RWPE1 (cell line): ENCODE measurements at places on chromosomes 13 and 19.

GRCh38 chr13:43728421-43728820 lies 58.4 kb downstream of the ENOX1 start:
- no peak for DNase-seq

- no peak for DNase-seq
These were observed 1.9 kb upstream of the RASA3 start for GRCh38 chr13:114134111-114134943.

DNA sequence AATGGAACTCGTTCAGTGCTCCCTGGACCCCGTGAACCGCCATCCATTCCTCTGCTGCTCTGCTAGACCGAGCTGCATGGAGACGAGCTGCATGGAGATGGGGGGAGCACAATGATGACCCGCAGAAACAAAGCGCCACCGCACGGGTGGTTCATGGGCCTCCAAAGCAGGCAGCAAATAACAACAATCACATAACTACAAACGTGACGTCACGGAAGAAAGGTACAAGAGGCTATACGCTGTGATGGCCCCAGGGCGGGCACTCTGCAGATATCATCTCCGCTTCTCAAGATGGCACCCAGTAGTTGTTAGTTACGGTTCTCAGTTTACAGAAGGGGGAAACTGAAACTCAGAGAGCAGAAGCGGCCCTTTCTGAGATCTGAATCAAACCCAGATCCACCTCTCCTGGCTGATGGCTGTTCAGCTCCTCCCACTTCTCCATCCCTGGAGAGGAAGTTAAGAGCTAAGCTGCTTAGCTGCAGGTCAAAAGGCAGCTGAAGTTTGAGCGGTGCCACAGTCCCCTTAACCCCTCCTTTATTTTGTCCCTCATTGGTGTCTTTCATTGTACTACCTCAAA lies 1.7 kb downstream of the ATP13A1 start:
- no peak for DNase-seq

- no peak for DNase-seq
These were observed 26.5 kb downstream of the ZNF607 start for GRCh38 chr19:37692956-37693620.

DNA sequence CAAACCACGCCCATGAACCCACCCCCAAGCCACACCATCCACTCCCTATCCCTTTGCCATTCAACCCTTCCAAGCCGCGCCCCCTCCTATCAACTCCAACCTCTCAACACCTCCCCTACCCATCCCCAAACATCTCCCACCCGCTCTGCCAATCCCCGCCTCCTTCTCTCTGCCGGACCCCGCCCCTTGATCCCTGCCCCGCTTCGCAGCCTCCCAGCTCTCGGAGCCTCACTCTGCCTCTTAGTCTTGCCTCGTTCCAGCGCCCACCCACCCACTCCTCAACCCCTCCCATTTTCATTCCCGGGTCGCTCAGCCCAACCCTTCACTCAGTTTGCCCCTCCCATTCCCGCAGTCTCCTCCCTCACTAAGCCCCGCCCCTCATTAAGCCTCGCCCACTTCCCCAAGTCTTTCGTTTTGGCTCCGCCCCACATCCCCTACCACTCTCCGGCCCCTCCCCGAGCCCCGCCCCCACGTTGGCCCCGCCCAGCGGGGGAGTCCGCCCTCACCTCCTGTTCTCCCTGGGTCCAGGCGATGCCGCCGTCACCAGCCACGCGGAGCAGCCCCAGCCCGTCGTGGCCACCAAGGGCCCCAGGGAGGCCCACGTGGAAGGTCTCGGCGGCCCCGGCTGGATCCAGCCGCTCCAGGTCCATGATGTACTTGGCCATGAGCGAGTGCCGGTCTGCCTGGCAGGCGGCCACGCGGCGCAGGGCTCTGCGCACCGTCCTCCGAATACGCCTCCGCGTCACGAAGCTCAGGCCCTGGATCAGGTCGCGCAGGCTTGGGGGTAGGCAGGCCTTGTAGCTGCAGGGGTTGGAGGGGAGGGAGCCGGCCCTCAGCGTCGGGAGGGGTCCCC lies 5.7 kb downstream of the JAK3 start:
- DNase-seq: peak; percentile 100

DNA sequence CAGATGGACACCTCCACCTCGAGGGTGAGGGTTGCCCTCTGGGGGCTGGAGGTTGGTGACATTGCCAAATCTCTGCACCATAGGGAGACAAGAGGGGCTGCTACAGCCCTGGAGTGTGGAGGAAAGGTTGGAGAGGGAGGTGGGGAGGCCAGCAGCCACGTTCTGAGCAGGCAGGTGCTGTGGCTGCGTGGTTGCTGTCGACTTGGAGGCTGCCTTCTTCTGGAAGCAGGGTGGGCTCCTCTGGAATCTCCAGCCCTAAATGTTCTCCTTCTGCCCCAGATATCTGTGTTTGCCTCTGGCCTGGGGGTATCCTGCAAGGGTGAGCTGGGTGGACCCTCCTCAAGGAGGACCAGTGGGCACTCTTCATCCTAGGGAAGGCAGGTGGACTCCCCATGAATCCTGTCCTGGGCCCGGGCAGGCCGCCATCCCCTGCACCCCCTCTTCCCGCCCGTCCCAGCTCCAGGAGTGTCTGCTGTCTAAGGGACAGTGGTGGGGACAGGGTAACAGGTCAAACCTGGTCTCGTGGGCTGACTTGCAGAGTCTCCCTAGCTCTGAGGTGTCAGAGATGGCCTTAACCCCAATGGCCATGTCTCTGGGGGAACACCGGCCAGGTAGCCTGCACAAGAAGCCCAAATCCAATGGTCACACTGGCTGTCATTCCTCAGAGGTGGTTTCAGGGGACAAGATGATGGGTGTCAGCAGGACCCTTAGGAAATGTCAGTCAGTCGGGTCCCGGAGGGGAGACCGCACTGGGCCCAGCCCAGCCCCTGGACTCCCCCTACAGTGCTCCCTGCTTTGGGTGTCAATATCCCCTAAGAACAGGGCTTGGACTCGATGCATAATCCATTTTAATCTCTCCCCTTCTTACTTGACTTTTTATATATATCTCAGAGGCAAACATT lies 32.3 kb upstream of the ZNF536 start:
- no peak for DNase-seq

- DNase-seq: no peak
These were observed 1.3 kb upstream of the C3 start for GRCh38 chr19:6721773-6722172.

GRCh38 chr19:14478113-14478545 lies 3.0 kb upstream of the PTGER1 start:
- no peak for DNase-seq

GRCh38 chr13:108266321-108266990 lies 3.1 kb upstream of the TNFSF13B start:
- no peak for DNase-seq

- DNase-seq: peak; percentile 76
These were observed 24.6 kb upstream of the BCL3 start for GRCh38 chr19:44723952-44724319.

- DNase-seq: no peak
These were observed 2.4 kb downstream of the CACNG8 start for GRCh38 chr19:53965091-53965490.

DNA sequence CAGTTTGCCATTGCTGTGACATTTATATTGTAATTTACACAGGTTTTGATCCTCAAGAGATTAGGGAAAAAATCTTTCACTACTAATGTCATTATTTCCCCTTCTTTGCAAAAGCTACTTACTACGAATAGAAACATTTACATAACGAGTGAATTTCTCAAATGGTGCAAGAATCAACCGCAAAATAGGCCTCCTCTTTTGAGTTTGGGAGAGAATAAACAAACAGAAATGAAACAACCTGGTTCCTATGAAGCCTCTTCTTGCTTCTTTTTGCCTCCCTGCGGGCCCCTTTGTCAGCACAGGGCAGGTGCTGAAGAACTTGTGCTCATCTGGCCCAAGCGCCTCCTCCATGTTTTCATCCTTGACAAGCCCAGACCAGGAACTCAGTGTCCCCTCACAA lies 10.1 kb upstream of the GJA3 start:
- DNase-seq: no peak

- no peak for DNase-seq
These were observed 2.7 kb upstream of the RASAL3 start for GRCh38 chr19:15466851-15467733.

DNA sequence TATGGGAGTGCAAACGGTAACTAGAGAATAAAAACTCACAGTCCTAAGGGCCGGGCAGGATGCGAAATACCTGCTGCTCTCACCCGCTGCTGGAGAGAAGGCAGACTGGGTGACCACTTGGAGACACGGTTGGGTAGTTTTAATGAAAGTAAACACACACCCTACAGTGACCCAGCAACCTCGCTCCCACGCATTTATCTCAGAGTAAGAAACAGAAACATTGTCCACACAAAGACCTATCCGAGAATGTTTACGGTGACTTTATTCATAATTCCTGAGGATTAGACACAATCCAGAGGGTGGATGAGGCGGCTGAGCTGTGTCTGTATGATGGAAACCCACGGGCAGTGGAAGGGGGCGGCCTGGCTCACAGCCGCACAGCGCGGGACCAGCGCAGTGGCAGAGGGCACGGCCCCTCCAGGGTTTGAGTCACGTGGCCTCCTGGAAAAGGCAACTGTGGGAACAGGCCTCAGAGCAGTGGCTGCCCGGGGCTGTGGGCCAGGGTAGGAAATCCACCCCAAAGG lies 73.5 kb upstream of the C13orf46 start:
- no peak for DNase-seq

DNA sequence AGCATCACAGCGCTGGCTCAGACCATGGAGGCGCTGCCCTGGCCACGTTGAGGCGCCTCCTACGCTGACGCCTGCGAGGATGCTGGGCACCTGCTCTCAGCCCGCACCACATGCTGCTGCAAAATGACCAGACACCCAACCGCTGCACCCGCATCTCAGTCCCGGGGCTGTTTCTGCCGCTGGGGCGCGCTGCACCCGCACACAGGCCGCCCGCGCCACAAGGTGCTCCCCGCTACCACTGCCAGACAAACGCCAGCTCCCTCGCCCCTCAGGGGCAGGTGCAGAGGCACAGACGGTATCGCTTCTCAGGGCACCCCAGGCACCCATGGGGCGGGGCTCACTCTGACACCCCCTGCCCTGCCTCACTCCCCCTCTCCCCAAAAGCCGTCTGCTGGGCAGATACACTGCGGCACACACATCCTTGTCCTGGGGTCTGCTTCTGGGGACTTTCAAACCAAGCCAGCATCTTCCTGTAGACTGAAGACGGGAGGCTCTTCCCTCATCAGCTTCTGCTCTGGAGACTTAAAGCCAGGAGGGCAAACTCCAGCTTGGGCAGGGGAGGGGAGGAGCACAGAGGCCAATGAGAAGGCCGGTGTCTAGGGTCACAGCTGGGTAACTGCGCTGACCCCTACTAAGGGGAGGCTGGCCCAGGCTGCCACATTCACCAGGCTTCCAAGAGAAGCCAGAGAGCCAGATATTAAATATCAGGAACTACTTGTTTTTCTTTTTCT lies 16.3 kb downstream of the CHERP start:
- no peak for DNase-seq

DNA sequence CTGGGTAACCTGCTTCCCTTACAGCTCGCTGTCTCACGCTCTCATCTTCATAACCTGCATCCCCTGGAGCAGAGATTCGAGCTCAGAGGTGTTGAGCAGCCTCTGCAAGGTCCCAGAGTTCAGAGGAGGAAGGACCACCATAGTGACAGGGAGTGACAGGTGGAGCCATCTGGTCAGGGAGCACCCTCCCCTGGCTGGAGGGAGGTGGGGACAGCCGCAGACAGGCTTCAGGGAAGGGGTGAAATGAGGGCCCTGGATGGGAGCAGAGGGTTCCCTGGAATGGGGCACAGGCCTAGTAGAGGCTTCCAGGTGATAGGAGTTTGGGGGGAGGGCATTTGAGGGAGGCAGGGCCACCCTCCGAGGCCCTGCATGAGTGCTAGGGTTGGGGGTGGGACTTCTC lies 82.1 kb downstream of the ZNF429 start:
- no peak for DNase-seq

DNA sequence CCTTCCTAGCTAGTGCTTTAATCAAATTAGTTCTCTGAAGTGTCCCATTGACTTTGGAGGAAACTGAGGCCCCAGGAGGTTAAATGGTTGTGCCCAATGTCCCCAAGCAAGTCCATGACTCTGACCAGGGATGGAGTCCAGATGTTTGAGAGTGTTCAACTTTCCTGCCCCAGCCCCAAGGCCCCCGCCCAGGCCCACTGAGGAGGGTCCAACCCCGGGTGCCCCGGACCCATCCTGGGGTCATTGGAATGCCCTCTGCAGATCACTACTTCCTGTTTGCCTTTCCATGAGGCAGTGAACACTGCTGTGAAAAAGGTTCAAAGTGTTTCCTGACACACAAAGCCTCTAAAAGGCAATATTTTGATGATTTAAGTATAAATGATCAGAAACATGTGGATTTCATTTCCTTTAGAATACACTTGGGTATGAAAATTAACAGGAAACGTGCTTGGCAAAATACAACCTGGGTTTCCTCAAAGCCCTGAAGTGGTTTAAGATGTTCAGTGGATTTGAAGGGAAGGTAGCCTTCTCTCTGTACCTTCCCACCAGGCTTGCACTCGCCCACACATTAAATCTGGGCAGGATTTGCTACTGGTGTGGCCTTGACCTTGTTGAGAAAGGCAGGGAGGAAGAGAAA lies 335.7 kb downstream of the TSHZ3 start:
- DNase-seq: no peak

DNA sequence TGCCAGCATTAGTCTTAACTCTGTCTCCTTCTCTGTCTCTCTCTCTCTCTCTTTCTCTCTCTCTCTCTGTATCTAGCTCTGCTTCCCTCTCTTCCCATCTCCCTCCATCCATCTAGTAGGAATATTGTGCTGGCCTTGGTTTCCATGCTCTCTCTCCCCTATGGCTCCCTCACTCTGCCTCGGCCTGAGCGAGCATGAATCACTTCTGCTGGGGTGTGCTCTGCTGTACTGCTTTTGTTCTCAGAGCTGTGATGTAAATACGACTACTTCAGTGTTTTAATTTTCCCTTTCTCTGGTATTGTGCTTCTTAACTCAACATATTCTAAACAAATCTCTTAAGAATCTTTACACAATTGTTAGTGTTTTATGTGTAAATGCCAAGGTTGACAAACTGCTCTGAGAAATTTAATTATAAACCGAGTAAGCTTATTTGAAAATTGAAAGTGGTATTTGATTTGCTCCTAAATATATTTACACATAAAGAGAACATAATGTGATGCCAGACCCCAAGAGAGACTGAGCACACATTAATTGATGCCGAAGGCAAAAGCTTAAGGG lies 211.5 kb upstream of the KL start:
- DNase-seq: no peak

DNA sequence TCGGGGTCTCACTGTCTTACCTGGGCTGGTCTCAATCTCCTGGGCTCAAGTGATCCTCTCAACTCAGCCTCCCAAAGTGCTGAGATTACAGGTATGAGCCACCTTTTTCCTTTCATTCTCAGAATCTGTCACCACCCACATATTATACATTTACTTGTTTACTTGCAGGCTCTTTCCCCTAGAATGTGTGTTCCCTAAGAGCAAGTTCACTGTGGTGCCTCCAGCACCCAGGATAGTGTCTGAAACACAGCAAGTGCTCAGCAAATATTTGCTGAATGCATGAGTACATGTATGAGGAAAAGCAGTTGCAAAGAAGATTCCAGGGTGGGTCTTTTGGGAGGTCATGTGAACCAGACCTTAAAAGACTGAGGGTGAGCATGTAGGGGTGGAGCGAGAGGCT lies 96.8 kb downstream of the RGCC start:
- no peak for DNase-seq

DNA sequence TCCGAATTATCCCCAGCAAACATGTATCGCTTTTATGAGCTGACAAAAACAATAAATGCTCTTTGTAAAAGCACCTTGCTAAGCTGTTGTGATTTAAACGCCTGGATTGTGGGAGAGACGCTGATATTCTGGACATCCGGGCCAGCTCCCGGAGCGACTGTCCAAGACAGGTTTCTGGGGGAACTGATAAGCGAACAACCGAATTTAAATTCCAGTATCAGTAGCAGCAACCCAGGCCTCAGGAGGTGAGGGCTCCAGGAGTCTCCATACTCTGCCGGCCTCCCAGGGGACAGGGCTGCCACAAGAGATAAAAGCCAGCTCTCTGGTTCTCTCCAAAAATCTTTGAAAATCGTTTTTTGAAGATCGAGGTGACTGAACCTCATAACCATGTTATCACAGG lies 50.3 kb upstream of the VSTM2B start:
- DNase-seq: no peak
